ENCODE measurements at places on chromosomes 4 and X.

DNA sequence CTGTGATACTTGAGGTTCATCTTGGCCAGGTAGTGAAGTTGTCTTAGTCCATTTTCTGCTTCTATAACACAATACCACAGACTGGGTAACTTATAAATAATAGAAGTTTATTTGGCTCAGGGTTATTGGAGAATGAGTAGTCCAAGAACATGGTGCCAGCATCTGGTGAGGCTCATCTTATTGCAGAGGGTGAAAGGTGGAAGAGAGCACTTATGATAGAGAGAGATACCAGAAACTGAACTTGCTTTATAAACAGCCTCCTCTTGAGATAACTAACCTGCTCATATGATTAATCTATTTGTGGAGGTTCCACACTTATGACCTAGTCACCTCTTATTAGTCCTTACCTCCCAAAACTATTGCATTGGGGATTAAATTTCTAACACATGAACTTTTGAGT lies 1.6 kb downstream of the C4orf51 start:
- no peak for DNase-seq

DNA sequence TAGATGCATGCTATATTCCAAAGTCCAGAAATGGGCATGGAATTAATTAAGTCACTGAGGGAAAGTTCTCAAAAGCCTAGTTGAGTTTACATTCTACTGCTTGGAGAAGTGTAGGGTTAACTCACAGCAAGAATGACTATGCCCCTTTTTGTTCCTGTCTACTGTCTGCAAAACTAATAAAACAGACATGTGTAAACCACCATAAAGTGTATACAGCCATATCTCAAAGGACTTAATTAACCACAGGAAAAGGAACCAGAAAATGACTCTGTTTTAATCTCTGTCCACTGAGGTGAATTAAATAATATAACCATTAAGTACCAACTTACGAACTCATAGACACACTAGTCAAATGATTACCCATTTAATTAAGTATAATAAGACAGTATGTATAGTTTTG lies 84.9 kb downstream of the PRDM5 start:
- no peak for DNase-seq

GRCh38 chrX:147891896-147892295 lies 19.8 kb upstream of the FMR1 start:
- no peak for DNase-seq

GRCh38 chr4:113539408-113539807 lies 222.1 kb downstream of the CAMK2D start:
- no peak for DNase-seq

DNA sequence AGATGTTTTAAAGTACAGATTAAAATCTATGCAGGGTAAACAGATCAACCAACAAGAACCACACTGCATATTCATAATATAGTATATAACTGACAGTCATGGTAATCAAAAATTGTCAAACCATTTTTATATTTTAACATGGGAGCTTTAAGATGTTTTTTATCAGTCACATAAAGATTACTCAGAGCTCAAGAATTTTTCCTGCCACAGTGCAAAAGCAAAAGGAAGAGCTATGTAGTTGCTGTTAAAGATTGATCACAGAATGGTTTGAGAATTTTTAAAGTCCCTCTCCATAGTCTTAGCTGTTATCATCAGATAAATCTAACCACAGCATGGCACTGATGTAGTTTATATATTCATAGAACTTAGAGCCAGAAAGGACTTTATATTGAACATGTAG lies 8.5 kb downstream of the RAB9B start:
- no peak for DNase-seq

DNA sequence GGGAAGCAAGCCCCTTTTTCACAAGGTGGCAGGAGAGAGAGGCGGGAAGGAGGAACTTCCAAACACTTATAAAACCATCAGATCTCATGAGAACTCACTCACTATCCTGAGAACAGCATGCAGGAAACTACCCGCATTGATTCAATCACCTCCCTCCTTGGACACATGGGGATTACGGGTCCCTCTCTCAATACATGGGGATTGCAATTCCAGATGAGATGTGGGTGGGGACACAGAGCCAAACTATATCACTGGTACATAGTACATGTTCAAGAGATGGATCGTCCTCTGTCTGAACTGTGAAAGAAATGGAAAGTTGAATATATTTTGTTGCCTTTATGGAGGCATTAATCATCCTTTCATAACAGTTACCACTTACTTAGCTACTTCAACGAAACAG lies 12.8 kb downstream of the EREG start:
- DNase-seq: no peak

- DNase-seq: no peak
Measured at GRCh38 chr4:167785523-167785922, 306.8 kb upstream of the ANXA10 start.

GRCh38 chrX:82721891-82722290 lies 786.2 kb upstream of the POU3F4 start:
- no peak for DNase-seq

DNA sequence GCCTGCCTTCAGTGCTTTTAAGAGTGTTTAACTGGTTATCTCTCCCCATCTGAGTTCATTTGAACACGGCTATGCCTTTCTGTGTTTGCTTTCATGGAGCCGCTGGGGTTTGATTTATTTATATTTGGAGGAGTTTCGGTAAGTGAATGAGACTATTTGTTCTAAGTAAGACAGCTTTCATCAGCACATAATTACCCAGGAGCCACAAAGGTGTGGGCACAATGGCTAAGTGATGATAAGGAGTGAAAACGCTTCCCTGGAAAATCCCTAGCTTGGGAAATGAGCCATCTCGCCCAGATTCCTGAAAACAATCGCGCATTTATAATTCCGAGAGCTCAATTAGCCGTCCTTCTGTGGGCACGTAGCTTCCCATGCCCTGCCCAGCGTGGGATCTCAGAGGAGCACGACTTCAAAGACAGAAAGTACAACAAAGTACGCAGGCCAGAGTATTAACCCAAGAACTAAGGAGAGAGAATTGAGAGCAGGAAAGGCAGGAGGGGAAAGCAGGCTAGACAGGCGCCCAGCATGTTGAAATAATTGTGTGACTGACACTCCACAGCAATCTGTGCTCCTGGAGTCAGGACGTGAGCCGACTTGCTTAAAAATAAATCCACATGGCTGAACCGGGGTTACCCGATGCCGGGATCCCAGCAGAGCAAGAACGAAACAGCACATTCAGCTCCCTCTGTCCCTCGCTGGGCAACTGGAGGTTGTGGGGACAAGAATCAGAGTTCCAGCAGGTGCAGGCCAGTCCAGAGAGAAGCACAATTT lies 99.0 kb downstream of the DHRSX start:
- peak; percentile 28 for DNase-seq

DNA sequence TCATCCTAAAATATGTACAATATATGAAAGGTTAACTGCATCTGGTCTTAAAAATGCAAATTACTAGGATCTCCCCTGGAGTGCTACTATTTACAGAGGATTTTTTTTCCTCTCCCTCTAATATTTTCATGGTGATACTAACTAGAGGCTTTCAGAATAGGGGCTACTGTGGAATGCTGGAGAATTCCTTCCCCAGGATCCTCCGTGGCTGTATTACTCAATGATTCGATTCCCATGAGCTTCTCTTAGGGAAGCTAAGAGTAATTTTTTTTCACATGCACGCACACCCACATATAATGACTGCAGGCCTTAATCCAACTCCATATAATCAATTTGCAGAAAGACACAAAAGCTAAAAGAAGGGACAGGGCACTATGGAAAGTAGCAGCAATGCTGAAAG lies 184.7 kb downstream of the ARHGAP6 start:
- DNase-seq: no peak

GRCh38 chrX:17595456-17596035 lies 141.7 kb upstream of the SCML1 start:
- peak; percentile 58 for DNase-seq

DNA sequence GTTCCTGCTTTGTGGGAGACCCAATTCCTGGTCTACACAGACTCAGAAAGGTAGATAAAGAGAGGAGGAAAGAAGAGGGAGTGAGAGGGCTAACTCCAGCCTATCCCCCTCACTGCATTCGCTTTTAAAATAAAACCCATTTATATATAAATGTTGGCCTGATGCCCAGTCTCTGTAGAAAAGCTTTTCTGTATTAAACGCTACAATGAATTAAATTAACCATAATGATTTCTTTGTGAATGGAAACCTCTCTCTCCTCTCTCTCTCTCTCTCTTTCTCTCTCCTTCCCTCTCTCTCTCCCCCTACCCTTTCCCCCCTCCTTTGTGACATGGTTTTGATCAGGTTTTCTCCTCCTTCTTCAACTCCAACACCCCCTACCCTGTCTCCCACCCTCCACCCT lies 34.8 kb downstream of the PJA1 start:
- DNase-seq: no peak

- no peak for DNase-seq
Measured at GRCh38 chr4:77284036-77284435, 127.0 kb downstream of the CCNG2 start.

DNA sequence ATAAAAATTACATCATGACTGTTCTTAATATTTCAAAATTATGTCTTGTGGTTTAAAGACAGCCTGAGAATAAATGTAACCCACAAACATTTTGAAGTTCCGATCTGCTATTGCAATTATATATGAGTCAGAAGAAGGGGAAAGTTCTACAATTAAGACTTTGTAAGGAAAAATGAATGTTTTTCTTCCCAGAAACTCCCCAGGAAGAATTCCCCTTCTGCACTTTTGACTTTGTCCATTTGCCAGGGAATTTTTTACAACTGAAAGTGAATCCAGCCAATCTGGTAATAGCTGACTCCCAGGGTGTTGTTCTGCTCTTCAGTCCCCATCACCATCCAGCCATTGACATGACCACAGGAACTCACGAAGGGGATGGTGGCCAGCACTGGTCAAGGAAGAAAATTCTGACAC lies 61.6 kb upstream of the NOCT start:
- no peak for DNase-seq

DNA sequence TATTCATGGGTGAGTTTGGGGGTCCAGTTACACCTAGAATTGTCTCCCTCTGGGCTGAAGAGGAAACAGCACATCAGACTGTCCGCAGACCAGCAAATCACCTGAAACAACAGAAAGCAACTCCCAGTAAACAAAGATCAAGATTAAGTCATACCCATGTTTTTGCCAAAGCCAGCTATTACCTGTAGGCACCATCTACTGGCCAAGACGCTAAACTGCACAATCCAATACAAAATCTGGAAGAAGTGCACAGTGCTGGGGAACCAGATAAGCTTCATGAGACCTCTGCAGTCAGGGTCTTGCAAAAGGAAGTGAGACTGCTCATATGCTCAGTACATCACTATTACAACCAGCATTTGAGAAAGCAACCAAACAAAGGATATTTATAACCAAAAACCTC lies 157.5 kb upstream of the ITM2A start:
- DNase-seq: no peak

DNA sequence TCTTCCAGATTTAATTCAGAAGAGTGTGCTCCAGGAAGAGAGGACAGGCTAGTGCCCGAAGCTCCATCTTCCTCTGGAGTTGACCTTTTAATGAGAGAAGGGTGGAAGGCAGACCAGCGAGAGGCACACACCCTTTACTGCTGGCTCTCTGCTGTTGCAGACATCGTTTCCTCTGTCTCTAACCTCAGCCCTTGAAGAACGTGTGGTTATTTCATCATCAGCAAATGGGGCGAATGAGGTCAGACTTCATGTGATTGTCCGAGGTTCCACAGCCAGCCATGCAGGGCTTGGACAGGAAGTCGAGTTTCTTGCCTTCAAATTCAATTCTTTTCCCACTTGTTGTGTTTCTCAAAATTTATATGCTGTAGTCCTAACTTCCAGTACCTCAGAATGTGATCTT lies 155.2 kb upstream of the MSX1 start:
- no peak for DNase-seq

Data from kidney (tissue), 22 donors.